ENCODE measurements at places on chromosomes 3 and 15.

DNA sequence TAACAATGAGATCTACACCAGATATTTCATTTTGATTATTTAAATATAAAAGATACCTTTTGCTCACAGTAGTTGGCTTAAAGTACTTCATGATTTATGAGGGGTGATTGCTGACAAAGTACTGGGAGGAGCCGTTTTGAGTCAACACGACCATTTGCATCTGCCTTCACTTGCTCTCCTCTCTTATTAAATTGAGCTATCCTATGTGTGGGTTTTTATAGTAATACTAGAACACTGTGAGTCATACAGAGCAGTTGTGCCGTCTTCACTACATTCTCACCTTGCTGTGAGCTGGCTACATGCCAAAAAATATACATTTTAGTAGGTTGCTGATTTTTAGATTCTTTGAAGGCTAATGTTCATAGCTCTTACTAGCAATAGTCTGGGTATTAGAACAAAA, 161.2 kb downstream of the ALCAM start:
- DNase-seq, result no peak

GRCh38 chr3:46959161-46959511, 17.4 kb downstream of the CCDC12 start:
- peak; percentile 47 for DNase-seq

GRCh38 chr3:13189639-13190377, 116.6 kb upstream of the IQSEC1 start:
- DNase-seq, result no peak

- no peak for DNase-seq
Observed at GRCh38 chr15:84721371-84721770, 5.4 kb upstream of the SEC11A start.

- DNase-seq, result no peak
Observed at GRCh38 chr15:74369084-74369745, 1.8 kb upstream of the CYP11A1 start.

DNA sequence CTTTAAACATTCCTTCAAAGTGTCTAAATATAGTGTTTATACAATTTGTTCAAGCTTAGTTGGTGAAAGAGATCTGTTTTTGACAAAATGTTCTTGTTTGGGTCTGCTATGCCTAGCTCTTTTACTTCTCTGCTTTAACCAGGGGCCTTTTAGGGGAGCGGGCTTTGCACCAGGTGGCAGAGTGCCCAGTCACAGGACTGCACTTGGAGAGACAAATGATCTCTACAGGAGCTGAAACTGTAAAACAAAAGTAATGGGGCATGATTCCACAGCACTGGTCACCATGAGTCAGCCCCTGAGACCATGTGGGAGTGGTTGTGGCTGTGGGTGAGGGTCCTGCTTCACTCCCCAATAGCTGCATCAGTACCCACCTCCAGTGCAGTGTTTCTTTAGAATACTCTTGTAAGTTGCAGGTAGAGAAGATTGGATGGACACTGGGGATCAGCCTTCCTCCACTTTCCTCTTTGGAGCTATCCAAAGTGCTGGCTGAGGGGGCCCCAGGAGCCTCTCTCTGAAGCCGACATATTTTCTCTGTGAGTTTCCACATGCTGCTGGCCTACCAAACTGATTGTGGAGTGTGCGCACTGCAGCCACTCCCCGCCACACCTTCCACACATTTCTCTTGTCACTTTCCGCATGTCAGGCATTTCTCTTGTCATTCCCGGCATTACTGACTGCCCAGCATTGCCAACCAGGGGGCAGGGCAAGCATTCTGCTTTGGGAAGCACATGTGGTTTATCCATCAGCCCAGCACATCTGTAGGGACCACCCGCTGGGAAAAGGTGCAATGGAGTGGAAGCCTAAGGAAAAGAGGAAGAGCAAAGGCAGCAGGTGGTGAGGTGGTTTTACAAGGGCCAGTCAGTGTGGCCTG, 110.0 kb downstream of the EPHB1 start:
- no peak for DNase-seq
